ENCODE measurements at places on chromosomes 1 and 21.

DNA sequence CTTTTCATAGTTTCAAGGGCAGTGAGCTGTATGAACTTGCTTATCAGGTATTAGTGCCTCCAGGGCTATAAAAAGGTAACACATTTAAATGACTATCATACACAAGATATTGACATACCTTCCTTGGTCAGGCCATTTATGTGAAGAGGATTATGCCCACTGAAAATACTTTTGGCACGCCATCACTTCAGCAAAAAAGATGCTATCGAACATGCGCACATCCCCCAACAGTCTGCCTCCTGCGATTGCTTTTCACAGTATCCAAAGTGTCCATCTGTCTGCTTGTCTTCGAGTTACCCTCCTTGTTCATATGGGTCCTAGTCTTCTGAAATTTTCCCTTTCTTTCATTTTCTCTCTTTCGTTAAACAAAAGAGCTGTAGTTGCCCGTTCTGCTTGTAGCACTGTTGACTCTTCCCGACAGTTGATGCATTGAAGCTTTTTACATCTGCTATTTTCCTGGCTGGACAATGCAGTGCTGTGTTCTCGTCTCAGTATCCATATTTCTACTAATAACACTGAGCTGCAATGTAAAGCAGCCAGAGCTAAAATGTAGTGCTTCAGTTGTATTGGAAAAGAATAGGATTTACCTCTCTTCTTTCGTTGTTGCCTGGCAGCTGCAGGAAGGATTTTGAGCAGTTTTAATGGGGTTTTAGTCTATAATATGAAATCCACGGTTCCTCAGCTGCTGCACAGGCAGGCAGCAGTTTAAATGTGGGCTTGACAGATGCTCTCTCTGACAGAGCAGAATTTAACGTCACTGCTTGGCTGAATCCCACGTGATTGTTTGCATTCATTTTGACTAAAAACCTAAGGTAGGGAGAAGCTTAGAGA lies at the start of gene B3GALT2:
TSS of gene B3GALT2 (minus strand) at position 713 of the 831 bp plus-strand sequence. CDS start 5,051 bp downstream, outside the sequence.
- DNase-seq = no peak

- DNase-seq = no peak
These were observed 390.4 kb upstream of the ADGRL2 start for GRCh38 chr1:81410351-81410750.

DNA sequence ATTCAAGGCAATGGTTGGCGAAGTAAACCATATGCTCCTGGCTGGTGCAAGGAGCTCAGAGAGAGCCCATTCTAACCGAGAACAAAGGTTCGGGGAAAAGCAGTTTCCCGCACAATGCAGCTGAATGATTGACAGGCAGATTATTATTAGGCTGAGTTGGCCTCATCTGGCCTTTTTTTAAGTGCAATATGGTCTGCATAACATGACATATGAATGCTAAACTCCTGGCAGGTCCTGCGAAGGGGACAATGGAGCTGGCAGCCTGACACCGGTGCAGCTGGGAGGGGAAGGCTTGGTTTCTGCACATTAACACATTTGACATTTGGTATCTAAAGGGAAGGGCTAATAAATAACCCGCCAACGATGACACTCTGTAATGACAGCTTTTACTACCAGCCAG lies 92.0 kb downstream of the MIS18A start:
- no peak for DNase-seq

DNA sequence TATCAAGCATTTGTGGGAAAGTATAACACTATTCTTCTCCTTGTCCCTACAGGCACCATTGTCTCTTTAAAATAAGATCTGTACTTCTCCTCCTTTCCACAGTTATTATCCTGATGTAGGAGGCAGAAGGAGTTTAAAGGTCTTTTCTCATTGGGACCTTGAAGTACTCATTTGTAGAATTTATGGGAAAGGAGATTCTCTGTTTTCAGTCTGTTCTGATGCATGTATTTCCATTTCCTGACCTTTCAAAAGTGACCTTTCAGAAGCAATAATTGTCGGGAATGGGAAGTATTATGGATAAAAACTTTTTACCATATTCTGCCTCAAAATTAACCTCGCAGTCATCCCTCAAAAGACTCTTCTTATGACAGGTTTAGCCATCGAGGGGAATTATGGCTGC lies 224.8 kb downstream of the CTH start:
- DNase-seq = no peak

Data from ACHN (cell line).